D721Med (cell line): ENCODE measurements at places on chromosomes 11 and 22.

DNA sequence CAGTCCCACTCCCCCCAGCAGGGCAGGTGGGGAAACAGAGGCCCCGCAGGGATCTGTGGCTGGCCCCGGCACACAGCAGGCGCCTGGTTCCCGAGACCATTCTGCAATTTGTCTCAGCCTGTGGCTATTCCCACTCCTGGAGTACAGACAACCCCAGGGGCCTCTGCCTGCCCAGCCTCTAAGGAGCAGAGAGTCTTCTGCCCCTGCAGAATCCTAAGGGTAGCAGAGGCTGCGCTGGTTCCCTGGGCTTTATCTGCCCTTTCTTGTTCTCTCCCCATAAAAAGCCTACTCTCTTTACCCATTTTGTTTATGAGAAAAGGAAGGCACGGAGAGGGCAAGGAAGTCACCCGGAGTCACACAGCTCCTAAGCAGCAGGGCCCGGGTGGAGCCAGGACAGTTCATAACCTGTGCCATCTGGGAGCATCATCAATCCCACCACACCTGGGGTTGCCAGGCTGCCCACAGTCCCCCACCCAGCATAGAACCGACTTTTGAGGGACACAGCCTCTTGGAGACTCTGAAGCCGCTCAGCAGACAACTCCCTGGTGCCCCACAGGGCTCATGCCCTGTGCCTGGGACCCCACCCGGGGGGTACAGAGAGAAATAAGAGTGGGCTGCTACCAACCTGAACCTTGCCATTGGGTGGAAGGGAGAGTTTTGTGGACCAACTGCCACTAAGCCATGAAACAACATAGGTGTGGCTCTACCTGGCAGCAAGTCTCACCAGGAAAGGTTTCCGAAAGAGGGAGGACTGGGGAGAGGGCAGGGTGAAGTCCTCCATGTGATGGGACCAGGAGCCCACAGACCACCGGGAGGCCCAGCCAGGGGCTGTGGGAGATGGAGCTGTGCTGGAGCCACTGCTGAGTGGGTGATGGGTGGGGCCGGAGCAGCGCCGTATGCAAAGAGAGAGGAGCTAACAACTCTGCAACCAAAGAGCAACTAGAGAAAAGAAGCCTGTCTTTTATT, 17.2 kb upstream of the LINC01488 start:
- DNase-seq = no peak

GRCh38 chr11:97990162-97990920, 1030.4 kb upstream of the CNTN5 start:
- no peak for DNase-seq

- DNase-seq = no peak
These were observed 934.9 kb downstream of the BRD1 start for GRCh38 chr22:48892578-48893287.

GRCh38 chr11:3939211-3939610, 83.7 kb downstream of the STIM1 start:
- DNase-seq = no peak

DNA sequence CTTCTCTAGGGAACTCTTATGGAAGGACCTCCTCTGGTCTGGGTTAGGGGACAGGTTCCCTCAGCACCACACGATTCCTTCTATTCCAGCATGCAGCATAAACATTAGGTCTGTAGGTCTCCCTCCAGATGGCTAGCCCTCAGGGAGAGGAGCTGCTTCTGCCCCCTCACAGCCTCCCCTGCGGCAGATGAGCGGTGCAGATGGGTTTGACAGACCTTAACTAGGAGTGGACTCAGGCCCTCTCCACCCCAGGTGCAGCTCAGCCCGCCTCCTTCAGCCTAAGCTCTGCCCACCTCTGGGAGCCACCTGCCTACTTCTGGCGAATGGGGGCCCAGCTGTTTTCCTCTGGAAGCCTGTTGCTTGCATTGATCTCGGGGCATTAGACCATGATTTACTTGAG, 55.7 kb upstream of the EIF3D start:
- no peak for DNase-seq

- no peak for DNase-seq
These were observed 30.9 kb upstream of the FLI1 start for GRCh38 chr11:128662960-128663359.
